ENCODE measurements at places on chromosomes 4 and X.

DNA sequence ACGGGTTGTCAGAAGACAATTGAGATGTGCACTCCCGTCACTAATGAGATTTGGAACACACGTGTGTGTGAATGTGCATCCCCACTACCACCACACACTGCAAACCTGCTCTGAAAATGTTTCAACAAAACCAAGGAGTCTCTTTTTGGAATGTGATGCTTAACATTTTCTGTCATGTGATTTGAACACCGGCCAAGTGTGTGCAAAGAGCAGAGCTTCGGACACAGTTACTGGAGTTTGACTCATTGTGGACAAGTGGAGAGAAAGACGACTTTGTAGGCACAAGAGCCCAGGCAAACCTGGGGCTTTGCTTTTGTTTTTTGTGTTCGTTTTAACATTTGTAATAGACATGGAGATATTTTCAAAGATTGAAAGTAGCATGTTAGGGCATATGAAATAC, 49.2 kb downstream of the CCKAR start:
- no peak for DNase-seq

- no peak for DNase-seq
Measured at GRCh38 chr4:27819246-27819645, 958.6 kb downstream of the STIM2 start.

GRCh38 chr4:114941503-114941902, 171.9 kb downstream of the NDST4 start:
- no peak for DNase-seq

GRCh38 chr4:128863312-128864075, 54.0 kb downstream of the JADE1 start:
- peak; percentile 31 for DNase-seq

- no peak for DNase-seq
Measured at GRCh38 chr4:140251571-140251970, 97.6 kb upstream of the MAML3 start.

- no peak for DNase-seq
Measured at GRCh38 chr4:187286525-187286924, 562.9 kb upstream of the FAT1 start.

GRCh38 chr4:40963897-40964478, 214.2 kb downstream of the NSUN7 start:
- no peak for DNase-seq

GRCh38 chr4:119785963-119786362, 157.4 kb upstream of the PDE5A start:
- no peak for DNase-seq

- no peak for DNase-seq
Measured at GRCh38 chrX:99798936-99799335, 611.1 kb downstream of the PCDH19 start.

DNA sequence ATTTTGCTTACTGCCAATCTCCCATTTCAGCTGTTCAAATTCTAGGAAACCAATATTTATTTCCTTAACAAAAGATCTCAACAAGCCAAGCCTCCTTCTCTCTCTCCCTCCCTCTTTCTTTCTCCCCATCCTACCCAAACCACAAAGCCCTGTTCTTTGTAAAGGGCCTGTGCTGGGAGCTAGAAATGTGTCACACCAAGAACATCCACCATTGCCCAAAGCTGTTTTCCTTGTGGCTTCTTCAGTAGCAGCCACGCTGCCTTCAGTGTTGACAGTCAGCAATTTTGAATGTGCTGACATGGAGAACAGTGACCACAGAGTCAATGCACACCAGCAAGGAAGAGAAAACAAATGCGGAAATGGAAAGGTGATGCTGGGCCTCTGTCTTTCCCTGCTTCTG, 203.0 kb downstream of the MAML3 start:
- DNase-seq, result no peak

GRCh38 chr4:167274351-167274750, 40.1 kb upstream of the SPOCK3 start:
- DNase-seq, result peak; percentile 28

DNA sequence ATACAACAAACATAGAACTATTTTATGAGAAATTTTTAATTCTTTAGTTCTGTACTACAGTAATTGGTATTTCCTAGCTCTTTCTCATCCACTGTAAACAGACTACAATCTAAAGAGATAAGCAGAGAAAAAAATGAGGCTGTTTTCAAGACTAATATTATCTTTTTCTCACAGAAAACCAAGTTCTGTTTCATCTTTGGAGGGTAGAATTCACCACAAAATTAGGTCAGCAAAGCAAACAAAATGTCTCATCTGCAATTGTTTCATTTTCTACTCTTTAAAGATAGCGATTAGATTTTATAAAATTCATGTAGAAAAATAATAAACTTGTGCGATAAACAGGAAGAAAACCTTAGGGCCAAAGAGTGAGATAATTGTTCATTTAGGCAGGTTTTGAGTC, 10.8 kb downstream of the APOO start:
- DNase-seq, result no peak

DNA sequence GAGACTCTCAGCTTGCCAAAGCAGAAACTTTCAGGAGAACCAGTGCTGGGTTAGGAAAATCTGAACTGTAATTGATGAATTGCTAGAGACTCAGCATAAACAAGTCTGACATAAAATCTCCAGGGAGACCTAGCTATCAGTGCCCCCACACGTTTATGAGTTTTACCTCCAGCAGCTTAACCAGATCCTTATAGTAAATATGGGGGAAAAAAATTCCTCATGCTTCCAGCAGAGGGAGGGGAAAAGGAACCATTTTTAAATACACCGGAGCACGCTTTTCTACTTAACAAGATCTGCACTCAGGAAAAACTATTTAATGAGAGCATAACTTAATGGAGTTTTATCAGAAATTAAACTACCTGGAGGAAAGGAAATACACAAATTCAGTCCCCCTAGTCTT, 1040.7 kb upstream of the INTU start:
- DNase-seq, result peak; percentile 16
